A673 (cell line): ENCODE measurements at places on chromosomes 5 and 9. TPM values are rescaled to one million over a fixed set of nuclear protein-coding genes. Genes with fewer than 3 reads are reported as not detected.

- no peak for DNase-seq
These were observed 246.9 kb downstream of the TLR4 start for GRCh38 chr9:117951127-117951526.

BTNL9 gene
- total RNA-seq: not detected in 2 replicates

DNA sequence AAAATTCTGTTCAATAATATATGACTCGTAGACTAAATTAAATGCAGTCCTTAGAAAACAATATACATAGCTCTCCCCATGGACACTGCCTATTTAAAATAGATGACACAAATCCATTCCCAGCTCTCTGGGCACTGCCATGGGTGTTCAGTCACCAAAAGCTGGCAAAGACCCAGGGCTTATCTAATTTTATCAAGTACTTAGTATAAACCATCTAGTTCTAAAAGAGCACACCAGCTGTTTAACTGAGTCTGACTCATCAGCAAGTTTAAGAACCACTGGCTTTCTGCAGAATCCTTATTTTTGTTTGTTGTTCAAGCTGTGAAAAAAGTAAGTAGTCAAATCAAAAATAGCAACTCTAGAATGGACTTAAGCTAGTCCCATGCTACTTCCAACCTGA lies 107.6 kb downstream of the PLPP1 start:
- peak; percentile 88 for DNase-seq

DNA sequence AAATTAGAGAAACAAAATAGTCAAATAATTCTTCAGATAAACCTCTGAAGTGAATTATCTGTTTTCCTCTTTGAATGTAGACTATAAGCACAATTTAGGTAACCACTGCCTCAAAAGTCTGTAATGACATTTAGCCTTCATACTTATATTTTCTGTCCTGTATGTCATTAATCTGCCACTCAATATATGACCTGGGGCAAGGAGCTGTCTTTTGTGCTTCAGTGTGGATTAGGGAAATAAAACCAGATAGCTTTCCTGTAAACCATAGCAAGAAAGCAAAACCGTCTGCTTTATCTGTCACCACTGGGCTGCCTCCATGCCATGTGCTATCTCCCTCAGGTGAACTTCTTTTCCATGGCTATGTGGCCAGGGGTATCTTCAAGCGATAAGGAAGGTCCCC lies 606.6 kb upstream of the C9orf72 start:
- DNase-seq: no peak

KCNV2 gene
- not detected in 2 replicates for total RNA-seq

DNA sequence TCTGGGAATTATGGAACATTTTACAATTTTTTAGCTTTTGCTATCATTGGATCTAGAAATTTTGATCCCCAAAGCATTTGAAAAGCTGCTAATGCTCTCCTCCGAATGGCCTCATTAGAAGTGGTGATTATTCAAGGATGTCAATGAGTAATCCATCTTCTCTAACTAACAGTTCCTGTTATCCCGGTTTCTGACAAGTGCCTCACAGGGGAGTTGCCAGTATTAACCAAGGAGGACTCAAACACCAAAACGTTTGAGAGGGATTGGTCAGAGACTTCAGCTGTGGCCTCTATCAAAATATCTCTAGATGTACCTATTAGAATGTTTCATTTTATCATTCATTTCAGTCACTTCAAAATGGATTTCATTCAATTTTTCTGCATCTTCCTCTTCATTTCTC lies 208.3 kb upstream of the ITGA1 start:
- no peak for DNase-seq

DNA sequence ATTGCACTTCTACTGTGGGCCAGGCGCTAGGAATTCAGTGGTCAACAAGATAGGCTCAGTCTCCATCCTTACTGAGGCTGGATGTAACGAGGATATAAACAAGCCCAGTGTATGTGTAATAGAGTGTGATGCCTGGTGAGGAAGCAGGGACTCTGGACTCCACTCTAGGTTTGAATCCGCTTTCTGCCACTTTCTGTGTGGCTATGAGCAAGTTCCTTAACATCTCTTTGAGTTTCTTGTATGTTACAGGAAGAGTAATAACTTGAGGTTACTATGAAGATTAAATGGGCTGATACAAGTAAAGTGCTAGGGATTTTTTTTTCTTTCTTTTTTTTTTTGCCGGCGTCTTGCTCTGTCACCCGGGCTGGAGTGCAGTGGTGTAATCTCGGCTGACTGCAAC lies 12.4 kb downstream of the DOCK2 start:
- no peak for DNase-seq

ENTPD2 gene
- not detected in 2 replicates for total RNA-seq

GRCh38 chr5:5078009-5078897 lies 61.9 kb upstream of the ADAMTS16 start:
- DNase-seq: peak; percentile 11

DNA sequence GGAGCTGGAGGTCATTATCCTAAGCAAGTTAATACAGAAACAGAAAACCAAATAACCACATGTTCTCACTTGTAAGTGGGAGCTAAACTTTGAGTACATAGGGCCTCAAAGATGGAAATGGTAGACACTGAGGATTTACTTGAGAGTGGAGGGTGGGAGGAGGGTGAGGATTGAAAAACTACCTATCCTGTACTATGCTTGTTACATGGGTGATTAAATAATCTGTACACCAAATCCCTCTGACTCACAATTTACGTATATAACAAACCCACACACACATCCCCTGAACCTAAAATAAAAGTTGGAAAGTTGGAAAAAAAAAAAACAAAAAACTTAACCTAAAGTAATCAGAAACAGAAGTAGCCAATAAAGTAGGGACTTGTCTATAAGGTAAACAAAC lies 48.8 kb upstream of the LARP1 start:
- DNase-seq: no peak

CHSY3 gene
- not detected in 2 replicates for total RNA-seq

FCN2 gene
- not detected in 2 replicates for total RNA-seq

GRCh38 chr9:38358390-38359296 lies 33.9 kb upstream of the ALDH1B1 start:
- DNase-seq: no peak

MTAP gene
- 39.2 and 45.7 TPM in 2 replicates for total RNA-seq

PDZD2 gene
- total RNA-seq: 2.2 and 2.3 TPM in 2 replicates

- no peak for DNase-seq
These were observed 53.1 kb downstream of the SLC44A1 start for GRCh38 chr9:105297442-105298075.

SPOCK1 gene
- total RNA-seq: 2.5 and 4.0 TPM in 2 replicates

GRCh38 chr9:102950346-102950745 lies 44.8 kb upstream of the CYLC2 start:
- DNase-seq: no peak

DNA sequence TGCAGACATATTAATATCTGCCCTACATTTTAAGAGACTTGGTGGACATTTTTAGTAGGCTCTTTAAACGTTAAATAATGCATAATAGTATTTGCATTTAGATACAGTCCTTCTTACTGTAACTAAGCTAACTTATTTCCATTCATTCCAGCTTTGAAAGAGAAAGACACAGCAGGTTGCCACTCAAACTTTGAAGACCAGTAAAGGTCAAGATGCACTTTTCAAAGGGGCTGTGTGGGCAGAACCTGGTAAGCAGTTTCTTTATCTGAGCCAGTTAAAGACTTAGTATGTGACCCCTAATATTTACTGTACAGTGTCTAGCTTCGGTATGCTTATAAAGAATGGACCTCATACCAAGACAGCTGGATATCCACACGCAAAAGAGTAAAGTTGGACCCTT lies 20.8 kb downstream of the PLGRKT start:
- DNase-seq: no peak

DNA sequence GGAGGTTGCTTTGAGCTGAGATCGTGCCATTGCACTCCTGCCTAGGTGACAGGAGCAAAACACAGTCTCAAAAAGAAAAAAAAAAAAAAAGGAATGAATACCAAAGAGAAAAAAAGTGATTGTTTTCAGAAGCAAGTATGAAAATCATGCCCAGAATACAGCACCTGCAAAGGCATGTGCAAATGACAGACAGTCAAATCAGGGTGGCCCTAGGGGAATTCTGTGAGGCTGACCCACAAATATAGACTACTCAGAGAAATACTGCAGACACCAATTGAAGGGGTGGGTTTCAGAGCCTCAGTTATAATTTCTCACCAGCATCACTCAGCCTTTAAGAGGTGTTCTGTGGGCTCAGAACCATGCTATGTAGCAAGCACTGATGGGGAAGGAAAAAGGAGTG lies 28.6 kb downstream of the DCAF12 start:
- no peak for DNase-seq

GRCh38 chr5:1751026-1751863 lies 48.4 kb downstream of the MRPL36 start:
- no peak for DNase-seq

DNA sequence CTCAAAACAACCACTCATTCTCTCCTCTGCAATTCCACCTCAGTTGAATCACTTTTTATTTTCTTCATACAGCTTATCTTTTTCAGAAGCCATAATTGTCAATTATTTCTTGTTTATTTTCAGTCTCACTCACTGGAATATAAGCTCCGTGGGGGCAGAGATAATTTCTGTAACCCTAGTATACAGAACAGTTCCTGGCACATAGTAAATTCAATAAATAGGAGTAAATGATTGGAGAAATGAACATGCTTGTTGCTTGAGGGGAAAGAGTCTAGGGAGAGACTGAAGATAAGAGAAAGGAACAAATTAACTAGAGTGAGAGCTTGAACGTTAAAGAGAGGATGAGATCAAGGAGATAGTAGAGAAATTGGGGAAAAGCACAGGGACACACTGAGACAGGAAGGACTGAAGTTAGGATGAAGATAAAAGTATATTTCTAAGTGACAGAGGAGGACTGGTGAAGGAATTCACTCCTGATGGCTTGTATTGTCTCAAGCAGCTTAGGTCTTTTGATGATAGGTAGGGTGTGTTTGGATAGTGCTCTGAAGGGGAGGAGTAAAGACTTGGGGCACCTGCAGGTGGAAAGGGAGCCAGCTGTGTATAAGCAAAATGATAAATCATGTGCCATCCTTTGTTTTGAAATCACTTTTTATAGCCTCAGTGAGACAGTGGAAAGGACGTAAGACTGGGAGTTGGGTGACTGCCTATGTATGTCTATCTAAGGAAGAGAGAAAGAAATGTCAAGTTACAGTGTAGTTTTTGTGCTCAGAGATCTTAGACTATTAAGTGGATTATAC lies 2.2 kb downstream of the NAA35 start:
- DNase-seq: no peak

DNA sequence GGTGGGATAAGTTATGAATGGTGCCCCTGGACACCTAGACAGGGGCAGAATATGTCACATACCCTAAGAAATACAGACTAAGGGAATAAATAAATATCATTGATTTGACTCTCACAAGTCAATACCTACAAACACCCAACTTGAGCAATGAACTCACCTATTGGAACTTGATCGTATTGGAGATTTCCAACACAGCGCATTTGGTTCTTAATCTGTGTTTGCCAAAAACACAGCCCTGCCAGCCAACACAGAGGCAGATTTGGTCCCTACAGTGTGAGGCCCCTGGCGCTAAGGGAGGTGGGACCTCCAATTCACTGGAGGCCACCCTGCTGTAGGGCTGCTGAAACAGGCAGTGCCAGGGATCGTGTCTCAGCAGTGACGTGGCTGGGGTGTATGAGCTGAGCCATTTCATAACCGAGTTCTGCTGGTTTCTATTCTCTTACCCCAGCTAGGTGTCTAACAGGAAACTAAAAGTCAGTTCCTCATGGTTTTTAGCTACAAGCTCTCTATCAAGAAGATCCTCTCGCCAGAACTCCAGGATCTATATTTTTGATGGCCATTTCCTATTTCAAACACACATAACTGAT lies 84.5 kb downstream of the SLC1A1 start:
- no peak for DNase-seq

GRXCR2 gene
- total RNA-seq: not detected in 2 replicates

DNA sequence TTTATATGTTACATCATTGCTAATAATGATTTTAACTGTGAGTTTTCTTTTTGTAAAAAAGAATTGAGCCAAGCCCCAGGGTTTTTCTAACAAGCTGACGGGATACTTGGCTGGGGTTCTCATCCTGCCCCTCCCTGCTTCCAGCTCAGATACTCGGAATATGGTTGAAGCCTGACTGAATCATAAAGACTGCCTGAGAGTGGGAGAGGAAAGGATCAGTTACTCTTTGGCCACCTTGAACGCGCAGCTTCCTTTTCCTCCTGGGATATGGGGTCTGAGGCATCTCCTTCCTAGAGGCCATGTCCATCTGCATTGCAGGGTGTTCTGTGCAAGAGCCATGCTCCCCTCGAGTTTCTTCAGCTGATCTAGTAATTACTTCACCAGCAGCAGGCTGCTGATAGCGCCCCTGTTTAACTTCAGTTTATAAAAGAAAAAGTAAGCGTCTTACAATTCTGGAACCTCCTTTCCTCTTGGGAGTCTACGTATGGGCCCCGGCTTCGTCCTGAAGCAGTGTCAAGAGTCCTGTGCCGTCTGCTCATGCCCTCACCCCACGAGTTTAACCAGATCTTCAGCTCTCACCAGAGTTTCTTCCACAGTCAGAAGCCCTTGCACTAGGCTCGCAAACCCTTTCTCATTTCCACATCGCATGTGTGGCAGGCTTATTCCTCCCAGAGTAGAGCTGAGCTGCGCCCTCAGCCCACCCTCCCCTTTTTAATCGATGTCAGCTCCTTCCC lies 130.0 kb downstream of the MVB12B start:
- DNase-seq: no peak

GRCh38 chr5:142717582-142718215 lies 31.8 kb upstream of the FGF1 start:
- peak; percentile 81 for DNase-seq

- DNase-seq: no peak
These were observed 2.6 kb downstream of the EXOC3 start for GRCh38 chr5:445591-445990.

GRCh38 chr5:68662804-68663307 lies 431.0 kb upstream of the SLC30A5 start:
- DNase-seq: no peak

DNA sequence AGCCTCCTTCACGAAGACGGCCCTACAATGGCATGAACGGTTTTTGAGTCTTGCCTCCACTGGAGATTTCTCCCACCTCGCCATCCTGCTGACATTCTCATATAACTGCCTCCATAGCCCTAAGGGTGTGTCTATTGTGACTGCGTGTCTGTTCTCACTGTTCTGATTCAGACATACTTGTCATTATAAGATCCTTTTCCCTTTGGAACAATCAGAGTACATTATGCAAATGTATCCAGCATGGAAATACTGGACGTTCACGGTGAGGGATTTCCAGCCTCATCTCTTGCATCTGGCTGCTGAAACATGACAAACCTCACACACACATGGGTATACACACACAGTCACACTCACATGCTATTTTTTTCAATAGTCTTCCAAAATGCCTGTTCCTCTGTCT lies 402.1 kb downstream of the DIRAS2 start:
- DNase-seq: no peak

TMEM174 gene
- total RNA-seq: not detected in 2 replicates

- DNase-seq: no peak
These were observed 3.8 kb downstream of the IFNA1 start for GRCh38 chr9:21443849-21444625.

DNAJC21 gene
- 48.7 and 55.0 TPM in 2 replicates for total RNA-seq

PCDHGB5 gene
- total RNA-seq: 43.3 and 45.0 TPM in 2 replicates
